MG63 (cell line): ENCODE measurements at places on chromosomes 3 and 15. TPM values are rescaled to one million over a fixed set of nuclear protein-coding genes. Genes with fewer than 3 reads are reported as not detected.

ILDR1 gene
- not detected in 2 replicates for total RNA-seq

INAFM2 gene
- total RNA-seq, result 8.9 and 9.6 TPM in 2 replicates

MYL3 gene
- total RNA-seq, result not detected in 2 replicates

DNA sequence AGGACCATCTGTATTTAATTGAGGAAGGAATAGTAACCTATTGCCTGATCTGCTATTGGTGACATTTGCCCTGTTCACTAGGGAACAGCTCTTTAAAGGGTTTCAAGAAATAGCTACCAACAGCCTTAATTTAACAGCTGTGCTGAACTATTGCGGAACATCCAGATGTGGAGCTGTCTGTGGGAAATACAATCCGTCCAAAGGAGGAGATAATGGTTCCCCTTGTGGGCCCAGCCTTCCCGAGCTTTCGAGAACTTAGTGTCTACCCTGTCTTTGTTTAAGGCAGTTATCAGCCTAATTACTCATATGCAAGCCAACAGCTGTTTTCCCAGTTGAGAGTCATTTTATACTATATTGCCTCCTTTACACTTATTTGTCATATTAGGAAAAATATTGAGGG lies 398.6 kb downstream of the WDR72 start:
- DNase-seq, result no peak

GRCh38 chr15:65833501-65834205 lies 35.6 kb upstream of the RAB11A start:
- no peak for DNase-seq

DNA sequence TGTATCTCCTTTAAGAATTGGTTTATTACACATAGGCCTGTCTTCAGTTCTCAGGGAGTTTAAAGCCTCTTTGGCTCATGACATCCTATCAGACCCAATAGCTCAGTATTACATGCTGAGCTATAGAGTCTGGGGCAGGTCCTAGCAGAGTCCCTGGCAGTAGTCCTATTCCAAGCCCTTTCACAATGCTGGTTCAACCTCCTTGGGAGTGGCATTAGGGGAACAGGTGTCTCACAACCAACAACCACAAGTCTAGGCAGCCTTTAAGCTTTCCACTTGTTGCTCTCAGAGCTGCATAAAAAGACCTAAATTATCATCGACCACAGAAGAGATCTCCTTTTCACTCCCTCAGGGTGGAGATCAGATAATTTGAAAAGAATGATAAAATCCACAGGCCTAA lies 22.8 kb upstream of the C2CD4B start:
- no peak for DNase-seq
